ENCODE measurements at places on chromosomes 5 and 9.

- DNase-seq = no peak
These were observed 5.8 kb upstream of the IL4 start for GRCh38 chr5:132667761-132668705.

DNA sequence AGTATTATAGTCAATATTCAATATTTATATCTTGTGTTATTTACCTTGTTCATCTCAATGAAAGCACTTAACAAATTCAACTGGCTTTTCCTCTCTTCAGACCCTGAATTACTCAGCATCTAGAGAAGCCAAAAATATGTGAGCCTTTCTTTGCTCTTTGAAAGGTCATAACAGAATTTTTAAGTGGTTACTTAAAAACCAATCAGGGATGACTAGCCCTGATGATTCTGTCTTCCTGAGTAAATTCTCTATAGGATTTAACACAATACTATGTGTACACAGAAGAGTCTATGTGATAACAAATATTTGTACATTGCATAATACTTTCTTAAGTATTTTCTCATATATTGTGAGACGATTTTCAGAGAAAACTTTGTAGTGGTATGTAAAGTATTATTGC lies 546.3 kb downstream of the MAT2B start:
- no peak for DNase-seq

GRCh38 chr5:125484272-125484741 lies 737.9 kb upstream of the ZNF608 start:
- no peak for DNase-seq

DNA sequence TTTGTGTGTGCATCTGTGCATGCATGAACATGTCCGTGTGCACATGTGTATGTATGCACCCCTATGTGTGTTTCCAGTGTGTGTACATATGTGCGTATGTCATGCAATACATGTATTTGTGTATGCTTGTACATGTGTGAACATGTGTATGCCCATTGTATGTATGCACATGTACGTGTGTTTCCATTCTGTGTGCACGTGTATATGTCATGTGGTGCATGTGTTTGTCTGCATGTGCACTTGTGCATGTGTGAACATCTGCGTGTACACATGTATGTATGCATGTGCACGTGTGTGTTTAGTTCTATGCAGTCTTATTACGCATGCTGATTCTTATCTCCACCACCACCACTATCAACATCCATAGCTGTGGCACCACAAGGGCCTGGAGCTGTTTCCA lies 403.5 kb upstream of the IRX4 start:
- DNase-seq = no peak

DNA sequence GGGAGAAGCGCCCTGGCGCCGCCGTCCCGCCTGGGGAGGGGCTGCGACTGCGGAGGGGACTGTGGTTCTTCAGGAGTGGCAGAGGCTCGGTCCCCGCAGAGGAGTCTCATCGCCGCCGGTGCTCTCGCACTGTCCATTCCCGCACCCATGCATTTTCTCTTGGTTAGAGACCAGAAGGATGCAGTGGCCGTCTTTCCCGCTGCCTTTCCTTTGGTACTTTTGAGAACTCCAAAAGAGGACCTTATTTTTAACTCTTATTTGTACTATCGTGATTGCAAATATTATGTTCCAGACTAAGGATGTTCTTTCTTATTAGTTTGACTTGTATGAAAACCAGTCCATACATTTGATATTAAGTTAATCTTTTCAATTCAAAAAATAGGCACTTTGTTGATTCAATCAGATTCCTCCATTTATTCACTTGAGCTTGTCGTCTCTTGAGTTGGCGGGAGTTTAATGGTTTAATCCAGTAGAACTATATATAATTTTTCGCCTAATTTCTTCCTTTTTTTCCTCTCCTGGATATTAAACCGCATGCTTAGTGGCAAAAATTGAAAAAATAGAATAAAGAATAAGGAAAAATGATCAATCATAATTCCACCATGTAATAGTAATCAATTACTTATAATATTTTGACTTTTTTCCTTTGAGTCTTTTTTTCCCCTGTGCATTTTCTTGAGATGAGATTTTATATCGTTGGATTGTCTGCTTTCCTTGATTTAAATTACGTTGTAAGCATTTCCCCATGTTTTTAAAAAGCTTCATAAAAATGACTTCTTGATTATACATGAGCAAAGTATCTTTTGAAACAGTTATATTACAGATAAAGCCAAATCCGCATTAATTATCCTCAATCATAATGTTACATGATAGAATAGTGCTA lies 861 bp downstream of the ZFYVE16 start:
- DNase-seq = no peak

DNA sequence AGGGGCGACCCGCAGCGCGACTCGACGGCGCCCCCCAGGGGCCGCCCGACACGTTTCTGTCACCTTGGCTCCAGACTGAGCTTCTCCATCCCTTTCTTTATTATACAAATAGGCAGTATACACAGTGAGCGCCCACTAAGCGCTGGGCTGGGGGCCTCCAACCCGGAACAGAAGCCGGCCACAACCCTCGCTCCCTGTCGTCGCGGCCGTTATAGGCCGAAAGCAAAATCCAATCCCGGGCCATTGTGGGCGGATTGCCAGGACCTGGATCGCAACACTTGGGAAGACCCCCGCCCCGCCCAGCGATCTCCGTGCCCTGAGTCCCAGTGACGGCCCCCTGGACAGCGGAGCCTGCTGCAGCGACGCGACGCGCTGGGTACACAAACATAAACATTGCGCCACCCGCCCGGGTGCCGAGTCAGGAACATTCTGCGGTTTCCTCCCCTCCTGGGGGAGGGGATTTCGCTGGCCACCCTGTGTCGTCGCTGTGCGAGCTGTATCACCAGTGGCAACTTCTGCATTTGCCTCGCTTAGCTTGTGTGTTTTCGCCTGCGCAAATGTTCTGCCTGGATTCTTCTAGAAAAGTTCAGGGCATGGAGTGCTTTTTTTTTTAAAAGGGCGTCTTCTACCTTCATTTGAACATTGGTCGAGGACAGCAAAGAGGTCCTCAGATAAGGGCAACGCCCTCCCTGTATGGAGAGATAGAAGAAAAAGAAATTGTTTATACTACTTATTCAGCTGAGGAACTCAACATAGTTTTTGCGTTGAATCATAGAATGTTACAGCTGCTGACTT lies 1.3 kb upstream of the DUSP1 start:
- peak; percentile 90 for DNase-seq

- DNase-seq = no peak
These were observed 26.0 kb downstream of the NDUFS6 start for GRCh38 chr5:1827025-1827885.

GRCh38 chr5:10912435-10912834 lies 151.4 kb upstream of the DAP start:
- DNase-seq = no peak

DNA sequence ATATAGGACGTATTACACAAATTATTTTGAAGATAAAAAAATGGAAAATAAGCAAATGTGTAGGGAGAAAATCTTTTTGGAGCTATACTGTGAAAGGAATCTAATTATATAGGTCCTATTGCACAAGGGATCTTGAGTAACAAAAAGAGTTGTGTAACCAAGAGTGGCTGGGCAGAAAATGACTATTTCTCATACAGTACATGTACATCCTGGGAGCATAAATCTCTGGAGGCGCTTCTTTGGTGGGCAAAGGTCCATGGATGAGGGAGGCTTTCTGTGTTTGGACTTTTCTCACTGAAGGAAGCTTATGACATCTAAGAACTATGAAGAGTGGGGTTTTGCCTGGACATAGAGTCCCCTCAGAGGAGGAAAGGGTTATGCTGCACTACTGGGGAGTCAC lies 29.8 kb downstream of the ANKS6 start:
- DNase-seq = no peak

DNA sequence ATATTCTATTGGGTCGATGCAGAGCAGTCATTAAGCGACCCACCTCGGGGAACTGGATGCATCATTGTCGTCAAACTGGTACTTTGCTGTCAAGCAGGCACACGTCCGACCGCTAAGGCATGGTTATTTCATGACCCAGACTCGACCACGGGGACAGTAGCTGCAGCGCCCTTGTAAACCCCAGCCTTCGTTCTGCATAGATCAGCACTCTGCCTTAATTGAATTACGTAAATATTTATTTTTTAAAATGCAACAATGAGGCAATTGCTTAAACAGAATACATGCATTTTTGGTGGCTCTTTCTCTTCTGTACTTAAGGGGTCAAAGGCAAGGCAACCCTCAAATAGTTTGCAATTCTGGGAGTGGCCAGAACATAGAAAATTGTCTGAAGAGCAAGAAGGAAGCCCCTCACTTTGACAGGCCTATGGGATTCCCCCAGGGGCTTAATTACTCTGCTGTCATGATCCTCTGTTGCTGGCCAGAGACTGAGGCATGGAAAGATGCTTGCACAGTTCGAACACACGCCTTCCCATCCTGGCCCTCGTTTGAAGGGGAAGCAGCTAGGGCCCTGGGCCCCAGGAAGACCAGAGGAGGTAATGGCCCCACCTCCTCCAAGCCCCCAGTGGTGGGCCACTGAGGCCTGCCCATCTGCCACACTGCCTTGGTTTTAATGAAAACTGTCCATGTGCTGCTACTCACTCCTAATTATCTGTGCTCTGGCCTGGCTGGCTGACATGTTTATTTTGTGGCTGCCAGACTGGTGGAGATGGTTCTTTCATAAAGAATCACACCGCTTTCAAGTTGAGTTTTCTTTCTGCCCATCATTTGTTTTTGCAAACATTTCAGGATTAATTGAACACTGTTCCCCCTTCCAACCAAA lies 169.7 kb upstream of the MAST4 start:
- DNase-seq = no peak

DNA sequence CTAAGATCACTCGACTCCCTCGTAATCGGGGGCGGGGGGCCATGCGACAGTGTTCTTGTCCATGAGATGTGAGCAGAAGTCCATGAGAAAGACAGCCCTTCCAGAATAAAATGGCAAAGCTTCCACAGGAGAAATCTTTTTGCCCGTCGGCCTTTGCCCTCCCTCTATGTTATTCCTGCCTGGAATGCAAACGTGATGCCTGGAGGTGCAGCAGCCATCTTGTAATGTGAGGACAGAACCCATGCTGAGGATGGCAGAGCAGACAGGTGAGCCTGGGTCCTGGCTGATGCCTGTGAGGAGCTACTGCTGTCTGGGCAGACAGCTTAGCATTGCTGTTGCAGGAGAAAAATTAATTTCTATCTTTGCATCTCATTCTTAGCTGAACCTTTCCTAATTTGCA lies 17.2 kb downstream of the MED10 start:
- DNase-seq = no peak

DNA sequence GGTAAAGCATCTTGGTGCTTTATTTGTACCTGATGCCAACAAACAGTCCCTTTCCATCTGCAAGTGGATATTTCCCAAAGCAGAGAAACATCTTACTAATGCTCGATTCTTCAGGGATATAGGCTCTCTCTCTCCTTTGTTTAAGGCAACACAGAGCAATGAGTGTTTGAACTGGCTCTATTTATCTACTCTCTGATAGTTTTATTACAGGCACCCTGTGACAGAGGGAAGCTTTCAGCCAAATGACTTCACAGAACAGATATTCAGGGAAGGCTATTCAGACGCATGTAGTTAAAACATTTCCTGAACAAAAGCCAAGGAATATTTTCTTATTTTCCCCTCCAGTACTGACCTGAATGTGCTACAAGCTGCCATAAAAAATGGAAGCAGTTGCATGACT lies 141.8 kb downstream of the YIPF5 start:
- peak; percentile 93 for DNase-seq

DNA sequence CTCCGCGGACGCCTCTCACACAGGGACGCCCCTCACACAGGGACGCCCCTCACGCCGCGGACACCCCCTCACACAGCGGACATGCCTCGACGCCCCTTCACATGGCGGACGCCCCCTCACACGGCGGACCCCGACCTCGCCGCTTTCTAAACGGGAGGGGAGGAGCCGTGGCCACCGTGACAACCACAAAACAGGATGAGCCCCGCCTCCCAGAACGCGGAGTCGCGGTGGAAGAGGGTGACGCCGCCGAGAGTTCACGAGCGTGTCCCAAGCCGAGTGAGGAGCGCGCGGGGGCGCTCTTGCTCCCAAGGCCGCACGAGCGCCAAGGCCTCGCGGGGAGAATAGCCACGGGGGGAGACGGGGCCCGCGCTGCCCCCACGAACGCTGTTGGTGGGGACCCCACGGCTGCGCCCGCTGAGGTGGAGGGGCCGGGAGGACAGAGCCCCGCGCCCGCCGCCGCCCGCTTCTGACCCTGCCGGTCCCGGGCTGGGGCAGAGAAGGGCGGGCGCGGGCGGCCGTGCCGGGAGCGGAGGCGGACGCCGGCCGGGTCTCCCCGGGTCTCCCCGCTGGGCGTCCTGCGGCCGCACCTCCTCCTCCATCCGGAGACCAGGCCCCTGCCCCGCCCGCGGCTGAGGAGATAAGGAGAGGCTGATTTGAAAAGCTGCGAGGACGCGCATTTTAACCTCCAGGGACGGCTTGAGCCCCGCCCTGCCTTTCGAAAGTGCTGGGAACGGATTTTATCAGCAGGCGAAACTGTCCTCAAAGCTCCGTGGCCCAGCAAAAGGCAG lies 3.9 kb upstream of the NKD2 start:
- DNase-seq = no peak

- no peak for DNase-seq
These were observed 55.9 kb upstream of the RNU6ATAC start for GRCh38 chr9:134220311-134220710.

DNA sequence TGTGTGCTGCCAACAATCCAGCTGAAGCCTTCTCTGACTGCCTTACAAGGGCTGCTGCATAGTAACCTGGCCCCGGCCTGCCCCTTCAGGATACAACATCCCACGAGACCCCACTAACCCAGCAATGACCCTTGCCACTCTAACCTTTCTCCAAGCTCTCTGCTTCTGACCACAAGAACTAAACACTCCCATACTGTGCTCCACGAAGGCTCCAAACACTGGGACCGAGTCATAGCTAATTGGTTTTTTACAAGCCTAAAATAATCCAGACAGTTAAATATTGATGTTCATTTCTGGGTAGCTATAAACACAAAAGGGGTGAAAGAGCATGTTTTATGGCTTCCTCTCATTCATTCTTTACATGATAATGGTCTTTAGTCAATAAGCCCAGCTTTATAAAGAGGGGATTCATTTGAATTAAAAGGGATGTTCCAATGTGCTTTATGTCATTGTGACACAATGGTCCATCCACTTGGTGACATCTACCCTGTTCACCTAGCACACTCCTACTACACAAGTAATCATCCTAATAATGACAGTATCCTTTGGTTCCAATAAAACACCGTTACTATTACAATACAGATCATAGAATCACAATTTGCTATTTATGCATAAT lies 16.2 kb upstream of the TLE4 start:
- DNase-seq = no peak

DNA sequence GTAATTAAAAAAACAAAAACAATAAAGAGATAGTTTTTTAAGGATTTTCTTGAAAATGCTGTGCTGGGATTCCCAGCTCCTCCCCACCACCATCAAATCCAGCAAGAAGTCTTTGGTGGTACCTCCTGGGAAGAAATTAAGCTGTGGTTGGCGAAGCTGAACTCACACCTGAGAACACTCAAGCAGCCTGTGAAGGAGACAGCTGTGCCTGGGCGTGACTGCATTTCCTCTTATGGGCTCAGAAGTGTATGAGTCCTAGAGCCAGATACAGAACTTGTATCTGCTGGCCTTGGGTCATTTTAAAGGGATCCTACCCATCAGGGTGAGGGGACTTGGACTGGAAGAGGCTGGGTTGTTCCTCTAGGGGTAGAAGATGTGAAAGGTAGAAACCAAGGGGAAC lies 561.2 kb upstream of the SGCD start:
- DNase-seq = no peak
